ENCODE measurements at places on chromosomes 11 and 22.
A peak's percentile ranks its signal among the peaks of the same experiment; 100 is the strongest.

DNA sequence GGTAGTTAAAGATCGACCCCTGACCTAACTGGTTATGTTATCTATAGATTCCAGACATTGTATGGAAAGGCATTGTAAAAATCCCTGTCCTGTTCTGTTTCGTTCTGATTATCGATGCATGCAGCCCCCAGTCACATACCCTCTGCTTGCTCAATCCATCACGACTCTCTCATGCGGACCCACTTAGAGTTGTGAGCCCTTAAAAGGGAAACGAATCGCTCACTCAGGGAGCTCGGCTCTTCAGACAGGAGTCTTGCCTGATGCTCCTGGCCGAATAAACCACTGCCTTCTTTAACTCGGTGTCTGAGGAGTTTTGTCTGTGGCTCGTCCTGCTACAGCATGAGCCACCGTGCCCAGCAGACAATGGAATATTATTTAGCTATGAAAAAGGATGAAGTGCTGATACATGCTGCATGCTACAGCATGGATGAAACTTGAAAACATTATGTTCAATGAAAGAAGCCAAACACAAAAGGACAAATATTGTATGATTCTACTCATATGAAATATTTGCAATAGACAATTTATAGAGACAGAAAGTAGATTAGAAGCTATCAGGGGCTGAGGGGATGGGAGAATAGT lies 12.0 kb upstream of the LGALS2 start:
- no peak for DNase-seq

GRCh38 chr11:34245041-34245440 lies 112.8 kb downstream of the ABTB2 start:
- no peak for DNase-seq

DNA sequence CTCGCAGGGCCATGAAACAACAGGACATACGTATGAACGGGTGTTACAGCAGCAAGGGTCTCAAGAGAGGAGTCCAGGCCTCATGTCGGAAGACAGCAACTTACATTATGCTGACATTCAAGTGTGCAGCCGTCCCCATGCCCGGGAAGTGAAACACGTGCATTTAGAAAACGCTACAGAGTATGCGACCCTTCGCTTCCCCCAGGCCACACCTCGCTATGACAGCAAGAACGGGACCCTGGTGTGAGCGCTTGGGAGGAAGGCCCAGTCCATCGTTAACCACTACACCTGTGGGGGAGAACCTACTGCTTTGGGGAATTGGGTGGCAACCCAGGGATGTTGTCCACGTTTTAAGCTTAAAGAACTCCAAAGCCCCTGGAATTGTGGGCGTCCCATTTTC lies 7.2 kb downstream of the C11orf52 start:
- DNase-seq, result no peak

- no peak for DNase-seq
Observed at GRCh38 chr11:119861160-119861559, 132.2 kb upstream of the NECTIN1 start.

- no peak for DNase-seq
Observed at GRCh38 chr11:10762913-10763421, 11.9 kb downstream of the CTR9 start.

DNA sequence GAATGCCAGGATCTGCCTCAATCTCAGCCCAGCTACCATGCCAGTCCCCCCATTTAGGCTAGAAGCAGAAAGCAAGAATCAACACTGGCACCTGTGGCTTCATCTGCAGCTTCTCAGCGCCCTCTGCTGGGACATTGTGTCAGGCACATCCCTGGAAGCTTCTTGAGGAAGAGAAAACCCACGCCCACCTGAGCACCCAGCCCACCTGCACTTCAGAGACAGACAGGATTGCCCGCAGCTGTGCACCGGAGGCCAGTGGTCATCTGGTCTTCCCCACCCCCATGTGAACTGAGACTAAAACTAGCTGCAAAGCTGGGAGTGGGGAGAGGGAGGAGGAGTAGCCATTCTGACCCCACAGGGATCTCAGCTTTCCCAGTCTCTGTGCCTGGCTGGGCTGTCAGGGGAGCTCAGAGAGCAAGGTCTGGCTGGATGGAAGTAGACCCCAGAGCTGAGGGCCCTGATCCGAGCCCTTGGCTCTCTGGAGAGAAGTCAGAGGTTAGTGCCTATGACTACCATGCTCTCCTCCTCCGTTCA lies 66.8 kb downstream of the FEZ1 start:
- DNase-seq, result peak; percentile 30

- no peak for DNase-seq
Observed at GRCh38 chr22:20090730-20091240, 10.7 kb downstream of the DGCR8 start.

DNA sequence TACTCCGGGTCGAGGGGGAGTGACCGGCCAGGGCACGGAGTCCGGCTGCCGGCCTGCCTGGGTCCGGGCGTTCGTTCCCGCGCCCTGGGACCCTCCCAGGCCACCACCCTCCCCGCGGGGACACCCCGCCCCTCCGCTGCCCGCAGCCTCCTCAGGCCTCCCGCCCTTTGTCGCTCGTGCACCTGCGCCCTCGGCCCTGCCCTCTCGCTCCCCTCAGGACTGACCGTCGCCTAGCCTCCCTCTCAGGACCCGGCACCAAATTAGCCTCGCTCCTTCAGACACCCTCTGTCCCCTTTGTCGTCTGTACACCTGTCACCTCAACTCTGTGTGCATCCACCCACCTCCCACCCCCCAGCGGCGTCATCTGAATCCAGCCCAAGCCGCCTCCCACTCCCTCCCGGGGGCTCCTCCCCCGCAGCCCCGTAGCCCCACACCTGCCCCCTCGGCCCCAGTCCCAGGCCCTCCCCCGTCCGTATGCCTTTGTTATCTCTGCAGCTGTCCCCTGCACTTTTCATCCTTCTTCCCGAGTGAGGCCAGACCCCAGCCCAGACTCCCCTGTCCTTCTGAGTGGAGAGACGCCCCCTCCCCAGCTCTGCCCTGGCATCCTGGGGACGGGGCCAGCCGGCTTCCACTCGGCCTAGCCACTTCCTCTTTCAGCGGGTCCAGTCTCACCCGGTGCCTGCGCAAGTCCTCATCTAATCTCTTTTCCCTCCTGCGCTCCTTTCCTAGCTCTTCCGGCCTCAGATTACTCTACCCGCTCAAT lies 643 bp downstream of the TIGD3 start:
- DNase-seq, result peak; percentile 63

GRCh38 chr11:104432981-104433380 lies 269.0 kb upstream of the PDGFD start:
- DNase-seq, result no peak

- DNase-seq, result no peak
Observed at GRCh38 chr11:10294290-10294953, 403 bp upstream of the SBF2 start.

- no peak for DNase-seq
Observed at GRCh38 chr11:91163619-91164451, 941.0 kb upstream of the CHORDC1 start.

- DNase-seq, result no peak
Observed at GRCh38 chr22:23498811-23499798, 81.0 kb downstream of the IGLL1 start.

DNA sequence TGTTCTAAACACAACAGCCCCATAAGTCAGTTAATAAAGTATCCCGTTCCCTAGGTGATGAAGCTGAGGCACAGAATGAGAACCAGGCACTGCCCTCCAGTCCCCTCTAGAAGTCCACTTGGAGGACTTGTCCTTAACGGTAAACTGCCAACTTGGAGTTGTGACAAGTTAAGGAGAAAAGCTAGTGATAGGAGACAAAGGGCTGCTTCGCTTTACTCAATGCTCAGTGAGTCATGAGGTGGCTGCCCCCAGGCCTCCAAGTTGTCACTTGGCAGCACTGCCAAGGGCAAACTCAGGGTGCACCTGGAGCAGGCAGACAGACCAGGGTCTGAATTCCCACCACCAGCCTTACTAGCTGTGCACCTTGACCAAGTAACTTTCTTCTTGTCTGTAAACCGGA lies 13.5 kb downstream of the SLC43A1 start:
- no peak for DNase-seq

Data from CD4-positive, alpha-beta T cell treated with Interleukin-21 for 1 hour (primary cell).